ENCODE measurements at places on chromosomes 5 and 9. TPM values are rescaled to one million over a fixed set of nuclear protein-coding genes. Genes with fewer than 3 reads are reported as not detected.

The RPL35 gene
- total RNA-seq = 2,926 TPM

The RCL1 gene
- total RNA-seq = 19.6 TPM

The GCNT4 gene
- 22.9 TPM for total RNA-seq

The ACTBL2 gene
- total RNA-seq = not detected

The SLC25A2 gene
- total RNA-seq = 0.09 TPM

The CNTNAP3 gene
- 2.8 TPM for total RNA-seq

The MCC gene
- total RNA-seq = 7.0 TPM

The PCDHB16 gene
- total RNA-seq = 0.14 TPM

The COL5A1 gene
- total RNA-seq = 7.6 TPM

The DNAJA1 gene
- total RNA-seq = 138 TPM

The TAF11L11 gene
- not detected for total RNA-seq

The ADRA1B gene
- 0.09 TPM for total RNA-seq

The LRRC26 gene
- total RNA-seq = 0.28 TPM

The DTWD2 gene
- total RNA-seq = 3.9 TPM

The KIF4B gene
- total RNA-seq = 0.05 TPM

The PCDHGA4 gene
- 0.19 TPM for total RNA-seq

Data from thymus (tissue), 14 donors.